ENCODE measurements at places on chromosomes 7 and 10. TPM values are rescaled to one million over a fixed set of nuclear protein-coding genes. Genes with fewer than 3 reads are reported as not detected.

- no peak overlapping the region for H3K27ac ChIP-seq
- H3K36me3 ChIP-seq: no peaks in the 10 kb centered on the region
- H3K27me3 ChIP-seq: no peaks in the 10 kb centered on the region
- H3K4me3 ChIP-seq: no peak overlapping the region
- DNase-seq: no peak
Measured at GRCh38 chr10:114180937-114181336, 1.8 kb downstream of the TDRD1 start.

- no peak for DNase-seq
- no peak overlapping the region for H3K4me3 ChIP-seq
- no peaks in the 10 kb centered on the region for H3K27me3 ChIP-seq
- H3K36me3 ChIP-seq: no peaks in the 10 kb centered on the region
Measured at GRCh38 chr10:21336476-21337170, 188.9 kb downstream of the SKIDA1 start.

DNA sequence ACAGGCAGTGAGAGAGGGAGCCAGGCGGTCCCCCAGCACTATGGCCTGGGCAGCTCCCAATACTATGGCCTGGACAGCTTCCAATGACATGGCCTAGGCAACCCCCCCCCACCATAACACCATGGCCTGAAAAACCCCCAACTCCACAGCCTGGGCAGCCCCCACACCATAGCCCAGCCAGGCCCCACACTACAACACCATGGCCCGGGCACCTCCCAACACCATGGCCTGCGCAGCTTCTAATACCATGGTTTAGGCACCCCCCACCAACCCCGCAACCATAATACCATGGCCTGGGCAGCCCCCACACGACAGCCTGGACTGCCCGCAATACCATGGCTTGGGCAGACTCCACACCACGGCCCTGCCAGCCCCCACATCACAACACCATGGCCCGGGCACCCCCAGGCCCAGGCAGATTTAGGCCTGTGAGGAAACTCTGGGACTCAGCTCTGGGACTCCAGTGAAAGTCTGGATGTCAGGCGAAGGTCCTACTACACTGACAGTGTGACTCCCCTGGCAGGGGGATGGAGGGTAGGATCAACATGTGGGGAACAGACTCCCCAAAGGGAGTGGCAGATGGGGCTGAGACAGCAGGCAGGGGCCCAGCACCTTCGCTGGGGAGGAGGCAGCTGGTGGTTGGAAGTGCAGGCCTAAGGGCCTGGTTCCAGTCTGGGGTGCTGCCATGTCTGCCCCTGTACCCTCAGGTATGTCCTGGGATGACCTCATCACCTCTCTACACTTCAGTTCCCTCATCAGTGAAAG, 8.7 kb downstream of the CPXM2 start:
- no peaks in the 10 kb centered on the region for H3K36me3 ChIP-seq
- H3K27ac ChIP-seq: no peak overlapping the region
- H3K4me1 ChIP-seq: no peaks in the 10 kb centered on the region
- no peak for DNase-seq
- H3K27me3 ChIP-seq: no peaks in the 10 kb centered on the region
- H3K4me3 ChIP-seq: no peak overlapping the region

DNA sequence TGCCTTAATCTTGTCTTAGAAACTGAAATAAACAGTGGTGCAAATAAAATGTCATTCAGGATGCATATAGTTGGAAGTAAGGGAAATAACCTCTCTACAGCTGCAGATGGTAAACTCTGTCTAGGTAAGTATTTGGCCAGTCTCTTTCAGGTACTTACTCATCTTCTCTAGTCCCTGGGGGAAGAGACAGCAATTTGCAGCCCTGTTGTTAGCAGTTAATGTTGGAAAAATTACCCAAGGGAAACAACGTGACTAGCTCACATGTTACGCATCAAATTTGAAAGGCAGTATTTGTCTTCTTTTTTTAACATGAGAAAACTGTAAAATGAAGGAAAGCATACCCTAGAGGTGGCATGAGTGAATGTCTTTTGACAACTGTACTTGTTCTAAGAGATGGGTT, 3.2 kb upstream of the HUS1 start:
- no peak overlapping the region for H3K4me3 ChIP-seq
- H3K36me3 ChIP-seq: peaks cover 10% of the 10 kb centered on the region
- no peak for DNase-seq
- no peaks in the 10 kb centered on the region for H3K27me3 ChIP-seq
- no peak overlapping the region for H3K27ac ChIP-seq

- H3K36me3 ChIP-seq: no peaks in the 10 kb centered on the region
- H3K27ac ChIP-seq: no peak overlapping the region
- H3K4me3 ChIP-seq: no peak overlapping the region
- H3K27me3 ChIP-seq: no peaks in the 10 kb centered on the region
Measured at GRCh38 chr7:138125598-138126111, 49.4 kb downstream of the AKR1D1 start.

GRCh38 chr10:73206385-73206784, 38.5 kb downstream of the FAM149B1 start:
- H3K27ac ChIP-seq: no peak overlapping the region
- H3K4me1 ChIP-seq: peaks cover 2% of the 10 kb centered on the region
- H3K36me3 ChIP-seq: peaks cover 14% of the 10 kb centered on the region
- no peak for DNase-seq
- H3K4me3 ChIP-seq: no peak overlapping the region

DNA sequence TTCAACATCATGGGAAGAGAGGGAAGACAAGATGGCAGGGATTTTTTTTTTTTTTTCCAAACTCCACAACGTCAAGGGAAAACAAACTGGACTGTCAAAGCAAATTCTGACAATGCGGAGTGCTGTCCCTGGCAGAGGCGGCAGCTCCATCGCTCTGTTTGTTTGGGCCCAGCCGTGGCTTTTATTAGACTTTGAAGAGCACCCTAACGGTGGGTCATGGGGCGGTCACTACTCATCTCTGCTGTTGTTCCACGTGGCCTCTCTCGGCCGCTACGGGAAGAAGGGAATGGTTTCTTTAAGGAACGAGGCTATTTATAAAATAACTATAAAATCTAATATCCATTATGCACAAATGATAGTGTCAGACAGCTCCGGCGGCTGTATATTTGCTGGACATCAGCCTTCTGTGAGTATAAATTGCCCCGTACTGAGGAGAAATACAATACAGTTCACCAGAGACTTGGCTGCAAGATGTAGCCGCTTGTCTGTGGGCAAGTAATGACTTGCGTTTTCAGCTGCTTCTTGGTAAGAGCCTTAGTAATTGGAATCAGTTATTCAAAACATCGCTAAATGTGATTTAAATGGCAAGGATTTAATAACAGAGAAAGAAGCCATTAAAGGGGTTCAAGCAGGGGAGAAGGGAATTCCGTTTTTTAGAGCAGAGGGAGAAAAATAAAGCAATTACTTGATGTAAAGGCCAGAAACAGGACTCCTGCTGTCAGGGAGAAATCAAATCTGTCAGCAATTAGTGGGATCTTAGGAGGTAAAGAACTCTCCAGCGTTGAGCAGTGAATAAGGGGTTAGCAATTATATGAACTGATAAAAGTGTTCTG, 61.7 kb upstream of the RAB11FIP2 start:
- H3K4me1 ChIP-seq: peaks cover 10% of the 10 kb centered on the region
- no peak overlapping the region for H3K27ac ChIP-seq
- H3K27me3 ChIP-seq: peaks cover 17% of the 10 kb centered on the region
- no peak overlapping the region for H3K4me3 ChIP-seq

DNA sequence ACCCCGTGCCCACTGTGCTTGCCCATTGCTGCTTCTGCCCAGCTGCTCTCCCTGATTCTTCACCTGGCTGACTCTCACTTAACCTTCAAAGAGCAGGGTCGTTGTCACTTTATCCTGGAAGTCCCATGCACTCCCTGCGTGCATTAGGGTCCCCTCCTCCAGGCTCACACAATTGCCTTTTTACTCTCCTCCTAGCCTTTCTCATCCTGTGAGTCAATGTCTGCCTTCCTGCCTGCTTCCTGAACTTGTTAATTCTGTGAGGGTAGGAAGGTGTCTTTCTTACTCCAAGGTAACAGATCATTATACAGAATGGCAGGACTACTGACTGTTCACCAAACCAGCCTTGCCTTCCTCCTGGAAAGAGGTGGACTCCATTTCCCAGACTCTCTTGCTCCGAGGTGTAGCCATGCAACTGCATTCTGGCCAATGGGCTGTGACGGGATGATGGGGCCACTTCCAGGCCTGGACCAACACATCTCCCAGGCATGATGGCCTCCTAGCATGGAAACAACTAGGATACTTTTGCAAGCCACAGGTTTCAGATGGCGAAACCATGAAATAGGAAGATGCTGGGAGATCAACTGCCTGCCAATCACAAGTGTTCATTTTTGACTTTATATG, 54.7 kb downstream of the ARHGAP22 start:
- H3K4me3 ChIP-seq: no peak overlapping the region
- H3K27ac ChIP-seq: no peak overlapping the region
- no peak for DNase-seq
- no peaks in the 10 kb centered on the region for H3K27me3 ChIP-seq
- H3K4me1 ChIP-seq: no peaks in the 10 kb centered on the region

DNA sequence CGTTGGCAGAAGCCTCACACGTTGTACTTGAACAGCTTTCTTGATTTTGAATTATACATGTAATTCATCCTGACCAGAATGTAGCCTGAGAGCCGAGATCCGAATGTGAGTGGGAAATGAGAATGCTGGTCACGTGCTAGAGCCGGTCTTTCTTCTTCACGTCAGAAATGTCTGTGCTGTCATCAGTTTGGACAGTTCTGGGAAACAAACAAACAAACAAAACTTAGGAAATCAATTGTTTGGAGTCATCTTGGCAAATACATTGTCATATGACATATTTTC, 729.8 kb downstream of the LRMDA start:
- no peak overlapping the region for H3K4me3 ChIP-seq
- H3K4me1 ChIP-seq: no peaks in the 10 kb centered on the region
- no peak overlapping the region for H3K27ac ChIP-seq
- no peaks in the 10 kb centered on the region for H3K27me3 ChIP-seq

DNA sequence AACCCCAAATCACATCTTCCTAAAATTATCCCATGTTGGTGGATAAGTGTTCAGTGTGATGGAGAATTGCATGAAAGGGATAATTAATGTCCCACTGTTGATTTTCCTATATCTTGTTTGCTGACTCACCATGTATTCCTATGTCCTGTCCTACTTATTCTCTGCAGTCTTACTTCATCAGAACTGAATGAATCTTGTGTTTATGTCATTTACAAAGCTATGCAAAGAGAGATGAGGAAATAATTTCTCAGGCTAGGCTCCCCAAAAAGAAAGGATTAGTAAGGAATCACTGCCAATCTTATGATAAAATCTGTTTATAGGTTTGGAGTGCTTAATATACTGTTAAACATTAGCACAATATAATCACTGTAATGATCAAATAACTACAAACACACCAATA, 360.8 kb downstream of the CRPPA start:
- no peak for DNase-seq
- H3K4me3 ChIP-seq: no peak overlapping the region
- peaks cover 7% of the 10 kb centered on the region for H3K27me3 ChIP-seq
- H3K4me1 ChIP-seq: peaks cover 10% of the 10 kb centered on the region

GRCh38 chr7:112236597-112236996, 30.1 kb downstream of the ZNF277 start:
- H3K4me3 ChIP-seq: no peak overlapping the region
- no peak overlapping the region for H3K27ac ChIP-seq
- H3K27me3 ChIP-seq: no peaks in the 10 kb centered on the region
- no peak for DNase-seq
- H3K4me1 ChIP-seq: peaks cover 2% of the 10 kb centered on the region

DNA sequence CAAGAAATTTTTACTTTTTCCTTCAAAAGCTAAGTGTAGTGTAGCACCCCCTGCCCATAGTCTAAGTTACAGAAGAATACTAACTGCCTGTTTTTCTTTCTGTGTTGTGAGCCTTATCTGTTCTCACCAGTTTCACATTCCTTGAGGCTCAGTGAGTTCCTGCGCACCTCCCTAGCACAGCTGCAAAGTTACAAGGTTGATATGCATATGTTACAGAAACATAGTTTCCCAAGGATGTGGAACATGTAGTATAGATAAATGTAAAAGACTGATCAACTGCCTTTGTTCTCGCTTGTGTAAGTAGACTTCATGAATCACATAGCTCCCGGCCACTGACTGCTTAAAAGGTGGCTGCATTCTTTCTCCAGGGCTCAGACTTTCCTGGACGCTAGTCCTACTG, 6.7 kb upstream of the ZNF33B start:
- no peak overlapping the region for H3K4me3 ChIP-seq
- H3K4me1 ChIP-seq: peaks cover under 1% of the 10 kb centered on the region
- H3K36me3 ChIP-seq: no peaks in the 10 kb centered on the region
- H3K27me3 ChIP-seq: no peaks in the 10 kb centered on the region
- H3K27ac ChIP-seq: no peak overlapping the region

- peaks cover 16% of the 10 kb centered on the region for H3K4me1 ChIP-seq
- H3K4me3 ChIP-seq: no peak overlapping the region
- H3K27ac ChIP-seq: no peak overlapping the region
Measured at GRCh38 chr10:5546891-5547680, 22.3 kb downstream of the CALML3 start.

DNA sequence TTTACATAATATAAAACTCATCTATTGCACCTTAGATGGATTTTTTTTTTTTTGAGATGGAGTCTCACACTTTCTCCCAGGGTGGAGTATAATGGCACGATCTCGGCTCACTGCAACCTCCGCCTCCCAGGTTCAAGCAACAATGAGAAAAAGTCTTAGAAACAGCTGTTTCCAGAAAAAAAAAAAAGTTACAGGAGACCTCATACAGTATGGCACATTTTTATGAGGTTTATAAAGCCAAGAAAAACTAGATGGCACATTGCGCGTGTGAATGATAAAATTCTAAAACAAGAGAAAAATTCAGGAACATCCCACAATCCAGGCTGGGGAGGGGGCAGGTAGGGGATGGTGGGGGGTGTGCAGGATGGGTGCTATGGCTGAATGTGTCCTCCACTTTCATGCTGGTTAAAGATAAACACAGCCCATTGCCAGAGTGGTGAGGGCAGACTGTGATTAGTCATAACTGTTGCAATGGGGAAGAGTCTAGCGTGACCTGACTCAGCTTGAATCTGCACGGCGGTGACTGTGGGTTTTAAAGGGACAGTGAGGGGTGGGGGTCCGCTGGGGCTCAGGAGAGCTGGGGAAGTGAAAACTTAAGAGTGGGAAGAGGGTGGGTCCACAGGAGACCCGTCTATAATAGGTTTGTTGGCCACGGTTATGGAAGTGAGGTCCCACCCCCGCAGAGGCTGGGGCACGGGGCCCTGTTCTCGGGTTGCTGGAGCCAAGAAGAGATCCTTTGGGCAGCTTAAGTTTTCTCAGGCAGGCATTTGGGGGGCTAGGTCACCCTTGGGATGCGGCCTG, 11.9 kb upstream of the LRRC27 start:
- DNase-seq: peak; percentile 28
- no peak overlapping the region for H3K27ac ChIP-seq
- H3K36me3 ChIP-seq: peaks cover 8% of the 10 kb centered on the region
- H3K4me3 ChIP-seq: no peak overlapping the region
- H3K27me3 ChIP-seq: no peaks in the 10 kb centered on the region

DNA sequence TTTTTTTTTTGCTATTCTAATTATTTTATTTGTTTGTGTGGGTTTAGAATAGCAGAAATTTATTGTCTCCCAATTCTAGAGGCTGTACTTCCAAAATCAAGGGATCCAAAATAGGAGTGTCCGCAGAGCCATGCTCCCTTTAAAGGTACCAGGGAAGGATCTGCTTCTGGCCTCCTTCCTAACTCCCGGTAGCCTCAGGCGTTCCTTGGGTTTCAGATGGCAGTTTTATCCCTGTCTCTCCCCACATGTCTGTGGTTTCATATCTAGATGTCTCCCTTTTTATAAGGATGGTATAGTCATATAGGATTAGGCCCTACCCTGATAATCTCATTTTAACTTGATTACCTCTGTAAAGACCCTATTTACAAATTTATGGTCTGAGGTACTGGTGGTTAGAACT, 48.4 kb downstream of the BMPR1A start:
- no peaks in the 10 kb centered on the region for H3K27me3 ChIP-seq
- no peak overlapping the region for H3K27ac ChIP-seq
- H3K4me3 ChIP-seq: no peak overlapping the region
- peaks cover under 1% of the 10 kb centered on the region for H3K4me1 ChIP-seq
- no peak for DNase-seq

GPR15LG gene
- not detected for total RNA-seq

POLR2J3 gene
- total RNA-seq: 23.3 TPM

LBX1 gene
- total RNA-seq: not detected

HPSE2 gene
- not detected for total RNA-seq

UPK3BL2 gene
- total RNA-seq: 9.6 TPM
